NCI-H1105 treated with DMSO at 0.1 percent for 48 hours (cell line): ENCODE measurements at places on chromosomes 13 and 19.

- no peak for DNase-seq
Measured at GRCh38 chr13:73057284-73058063, 1.3 kb upstream of the KLF5 start.

DNA sequence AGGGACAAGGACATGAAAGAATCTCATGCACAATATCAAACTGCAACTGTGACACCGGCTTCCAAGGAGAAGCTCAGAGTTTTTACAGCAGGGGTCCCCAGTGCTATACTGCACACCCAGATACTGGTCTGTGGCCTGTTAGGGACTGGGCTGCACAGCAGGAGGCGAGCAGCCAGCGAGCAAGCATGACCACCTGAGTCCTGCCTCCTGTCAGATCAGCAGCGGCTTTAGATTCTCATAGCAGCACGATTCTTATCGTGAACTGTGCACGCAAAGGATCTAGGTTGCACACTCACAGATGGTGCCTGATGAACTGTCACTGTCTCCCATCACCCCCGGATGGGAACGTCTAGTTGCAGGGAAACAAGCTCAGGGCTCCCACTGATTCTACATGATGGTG is 13.1 kb upstream of the CD22 start:
- no peak for DNase-seq

DNA sequence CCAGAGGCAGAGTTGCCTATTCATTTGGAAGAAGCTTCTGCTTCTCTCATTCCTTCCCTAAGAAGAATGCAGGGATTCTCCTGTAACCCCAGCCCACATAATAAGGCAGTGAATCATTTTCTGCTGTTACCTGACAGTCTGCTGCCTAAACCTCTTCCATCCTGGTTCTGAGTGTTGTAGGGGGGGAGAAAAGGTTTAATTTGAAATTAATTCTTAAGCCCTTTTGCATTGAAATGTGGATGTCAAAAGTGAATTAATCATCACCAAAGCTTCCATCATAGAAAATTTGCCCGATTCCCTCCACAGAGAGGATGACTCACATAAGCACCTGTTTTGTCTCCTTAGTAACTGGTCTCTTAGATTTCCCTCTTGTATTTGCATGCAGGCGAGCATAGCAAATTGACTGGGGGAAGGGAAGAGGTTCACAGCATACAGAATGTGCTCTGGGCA is 146.7 kb upstream of the FNDC3A start:
- DNase-seq, result peak; percentile 65

- DNase-seq, result no peak
Measured at GRCh38 chr19:45469945-45470761, 2.4 kb downstream of the FOSB start.

- no peak for DNase-seq
Measured at GRCh38 chr13:97627566-97627965, 193.6 kb downstream of the RAP2A start.

DNA sequence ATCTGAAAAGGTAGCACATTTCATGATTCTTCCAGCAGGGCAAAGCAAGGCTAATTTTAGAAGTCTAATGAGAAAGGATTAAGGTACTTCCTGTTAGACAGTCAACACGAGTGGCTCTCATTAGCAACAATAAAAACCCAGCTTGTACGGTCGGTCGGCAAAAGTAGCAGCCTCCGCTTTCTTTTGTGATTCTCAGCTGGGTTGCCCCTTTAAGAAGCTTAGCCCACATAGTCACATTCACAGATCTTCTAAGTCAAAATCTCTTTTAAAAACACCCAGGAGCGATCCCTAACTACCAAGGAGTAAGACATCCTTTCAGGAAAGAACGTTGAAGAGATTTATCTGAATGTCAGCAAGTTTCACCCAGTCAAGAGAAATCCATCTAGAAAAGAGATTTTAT is 684.8 kb downstream of the DIAPH3 start:
- no peak for DNase-seq

DNA sequence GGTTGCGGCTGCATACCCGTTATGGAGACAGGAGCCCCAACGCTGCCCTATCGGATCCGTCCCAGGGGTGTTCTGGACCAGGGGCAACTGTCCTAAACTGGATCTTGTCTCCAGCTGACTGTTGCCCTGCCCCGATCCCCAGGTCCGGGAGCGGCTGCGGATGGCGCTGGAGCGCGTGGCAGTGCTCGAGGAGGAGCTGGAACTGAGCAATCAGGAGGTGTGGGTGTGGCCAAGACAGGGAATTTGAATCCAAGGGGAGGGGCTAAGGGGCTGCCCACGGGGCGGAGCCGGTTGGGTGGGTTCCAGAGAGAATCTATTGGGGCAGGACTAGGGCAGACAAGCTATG is 9.9 kb downstream of the PPFIA3 start:
- no peak for DNase-seq

- no peak for DNase-seq
Measured at GRCh38 chr19:5137571-5138124, 168.7 kb downstream of the KDM4B start.

DNA sequence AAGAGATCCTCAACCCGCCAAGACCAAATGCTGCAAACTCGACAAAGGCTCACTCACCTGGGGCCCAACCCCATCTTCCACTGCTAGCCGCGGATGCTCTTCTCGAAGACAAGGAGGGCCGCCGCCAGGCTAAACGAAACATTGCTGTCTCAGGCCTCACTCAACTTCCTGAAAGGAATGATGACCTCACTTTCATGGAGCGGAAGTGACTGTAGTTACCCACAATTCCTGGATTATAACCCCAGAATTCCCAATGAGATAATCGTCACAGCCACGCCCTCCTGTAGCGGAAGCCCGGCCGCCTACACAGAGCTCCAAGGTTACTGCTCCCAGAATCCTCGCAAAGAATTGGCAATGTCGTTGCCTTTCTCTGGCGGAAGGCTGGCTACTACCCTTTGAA is 10.5 kb upstream of the ZNF112 start:
- no peak for DNase-seq

- no peak for DNase-seq
Measured at GRCh38 chr19:51319649-51320279, 8.3 kb downstream of the IGLON5 start.

DNA sequence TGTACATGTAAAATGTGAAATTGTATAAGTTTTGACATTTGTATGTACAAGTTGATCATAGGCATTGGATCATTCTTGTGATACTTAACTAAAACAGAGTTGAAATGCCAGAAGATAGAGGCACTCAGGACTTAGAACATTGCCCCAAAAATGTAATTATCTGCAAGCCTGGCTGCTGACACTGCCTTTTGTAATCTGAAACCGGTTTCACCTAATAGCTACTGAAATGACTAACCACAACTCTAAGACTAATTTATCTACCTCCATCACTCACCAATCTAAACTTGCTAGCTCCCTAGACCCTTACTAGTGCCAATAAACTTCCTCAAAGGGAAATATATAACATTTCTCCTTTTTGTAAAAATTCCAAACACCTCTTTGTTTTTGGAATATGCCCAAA is 2596.2 kb downstream of the PCDH9 start:
- DNase-seq, result peak; percentile 23

DNA sequence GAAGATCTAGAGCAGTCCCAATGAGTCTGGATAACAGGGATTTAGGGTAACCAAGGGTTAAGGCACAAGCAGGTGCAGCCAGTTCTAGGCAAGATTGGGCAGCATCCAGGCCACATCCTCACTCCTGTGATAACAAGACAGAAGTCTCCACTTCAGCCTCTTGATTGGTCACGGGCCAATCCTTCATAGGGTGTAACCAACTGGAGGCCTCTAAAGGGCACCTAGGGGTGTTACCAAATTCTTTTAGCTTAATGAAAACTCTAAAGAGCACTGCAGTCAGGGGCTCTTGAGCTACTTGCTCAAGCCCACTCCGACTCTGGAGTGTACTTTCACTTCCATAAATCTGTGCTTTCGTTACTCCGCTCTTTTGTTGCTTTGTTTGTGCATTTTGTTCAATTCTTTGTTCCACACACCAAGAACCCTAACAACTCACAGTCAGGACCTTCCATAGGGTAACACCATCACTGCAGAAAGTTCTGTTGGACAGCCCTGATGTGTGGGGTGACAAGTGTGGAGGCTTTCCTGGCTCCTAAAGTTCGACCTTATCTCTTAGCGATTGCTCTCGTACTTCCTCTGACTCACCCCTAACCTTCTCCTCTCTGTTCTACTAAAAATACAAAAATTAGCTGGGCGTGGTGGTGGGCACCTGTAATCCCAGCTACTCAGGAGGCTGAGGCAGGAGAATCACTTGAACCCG is 36.1 kb downstream of the ZSWIM9 start:
- DNase-seq, result peak; percentile 10

DNA sequence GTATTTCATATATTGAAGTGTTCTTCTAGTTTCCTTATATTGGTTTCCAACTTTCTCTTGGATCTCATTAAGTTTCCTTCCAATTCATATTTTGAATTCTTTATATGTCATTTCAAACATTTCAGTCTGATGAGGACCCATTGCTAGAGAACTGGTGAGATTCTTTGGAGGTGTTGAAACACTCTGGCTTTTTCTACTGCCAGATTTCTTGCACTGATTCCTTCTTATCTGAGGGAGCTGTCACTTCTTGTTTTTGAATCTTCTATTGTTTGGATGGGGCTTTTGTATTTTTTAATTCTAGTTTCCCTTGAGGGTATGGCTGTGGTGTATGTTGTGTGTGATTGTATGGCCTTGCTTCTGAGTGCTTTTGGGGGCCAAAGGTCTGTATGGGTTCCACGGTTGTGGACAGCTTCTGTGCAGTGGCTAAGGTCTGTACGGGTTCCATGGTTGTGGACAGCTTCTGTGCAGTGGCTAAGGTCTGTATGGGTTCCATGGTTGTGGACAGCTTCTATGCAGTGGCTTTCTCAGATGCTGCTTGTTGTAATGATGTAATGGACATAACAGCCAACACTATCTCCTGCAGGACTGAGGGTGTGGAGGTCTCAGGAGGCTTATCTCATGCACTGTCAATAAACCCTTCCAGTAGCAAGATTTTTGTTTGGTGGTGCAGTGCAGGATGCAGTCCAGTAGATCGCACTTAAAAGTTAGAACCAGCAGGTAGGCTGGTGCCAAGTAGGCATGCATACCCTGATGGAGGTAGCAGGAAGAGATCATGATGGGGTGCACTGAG is 36.8 kb downstream of the ACSBG2 start:
- DNase-seq, result no peak

GRCh38 chr13:91232716-91233115 is 114.8 kb upstream of the MIR17HG start:
- no peak for DNase-seq

GRCh38 chr19:50639121-50640112 is at the start of gene SYT3:
Gene SYT3, minus strand, starts transcription at chr19:50639881. Its CDS starts 2,470 bp downstream, at chr19:50637411.
- DNase-seq, result peak; percentile 42

DNA sequence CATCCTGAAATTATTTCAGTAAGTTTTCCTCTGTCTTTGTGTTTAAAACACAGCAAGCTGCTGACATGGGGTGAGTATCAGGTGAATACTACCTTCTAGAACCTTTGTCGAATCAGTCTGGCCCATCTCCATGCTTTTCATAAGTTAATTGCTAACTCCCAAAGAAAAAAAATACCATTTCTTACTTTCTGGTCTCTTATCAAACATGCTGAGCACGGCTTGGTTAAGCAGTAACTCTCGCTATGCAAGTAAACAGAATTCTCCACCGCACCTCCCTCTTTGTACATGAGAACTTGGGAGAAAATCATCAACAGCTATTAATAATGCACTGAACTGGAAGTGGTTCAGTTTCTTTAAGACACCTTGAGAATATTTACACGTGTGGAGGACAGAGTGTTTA is 88.6 kb downstream of the FGF9 start:
- no peak for DNase-seq

DNA sequence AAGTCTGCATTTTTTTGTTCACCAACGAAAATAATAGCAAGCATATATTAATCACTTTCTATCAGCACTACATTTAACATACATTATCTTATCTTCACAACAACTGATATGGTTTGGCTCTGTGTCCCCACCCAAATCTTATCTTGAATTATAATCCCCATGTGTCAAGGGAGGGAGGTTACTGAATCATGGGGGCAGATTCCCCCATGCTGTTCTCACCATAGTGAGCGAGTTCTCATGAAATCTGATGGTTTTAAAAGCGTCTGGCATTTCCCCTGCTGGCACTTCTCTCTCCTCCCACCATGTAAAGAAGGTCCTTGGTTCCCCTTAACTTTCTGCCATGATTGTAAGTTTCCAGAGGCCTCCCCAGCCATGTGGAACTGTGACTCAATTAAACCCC is 235.7 kb upstream of the RXFP2 start:
- no peak for DNase-seq

DNA sequence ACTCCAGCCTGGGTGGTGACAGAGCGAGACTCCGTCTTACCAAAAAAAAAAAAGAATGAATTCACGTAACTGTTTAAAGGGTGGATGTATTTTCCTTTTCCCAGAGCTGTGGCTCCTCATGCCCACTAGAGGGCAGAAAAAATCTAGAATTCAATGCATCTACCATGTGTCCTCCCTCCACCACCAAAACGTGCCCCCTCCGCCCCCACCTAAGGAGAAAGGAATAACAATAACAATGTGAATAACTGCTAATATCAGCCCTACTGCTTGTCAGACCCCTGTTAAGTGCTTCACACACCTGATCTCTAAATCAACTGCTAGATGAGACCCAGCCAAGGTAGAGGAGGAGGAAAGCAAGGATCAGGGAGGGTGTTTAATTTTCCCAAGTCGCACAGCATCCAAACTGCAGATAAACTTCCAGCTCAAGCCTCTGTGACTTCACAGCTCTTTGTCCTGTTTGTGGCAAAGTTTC is 20.2 kb upstream of the PNMA8B start:
- DNase-seq, result peak; percentile 32

DNA sequence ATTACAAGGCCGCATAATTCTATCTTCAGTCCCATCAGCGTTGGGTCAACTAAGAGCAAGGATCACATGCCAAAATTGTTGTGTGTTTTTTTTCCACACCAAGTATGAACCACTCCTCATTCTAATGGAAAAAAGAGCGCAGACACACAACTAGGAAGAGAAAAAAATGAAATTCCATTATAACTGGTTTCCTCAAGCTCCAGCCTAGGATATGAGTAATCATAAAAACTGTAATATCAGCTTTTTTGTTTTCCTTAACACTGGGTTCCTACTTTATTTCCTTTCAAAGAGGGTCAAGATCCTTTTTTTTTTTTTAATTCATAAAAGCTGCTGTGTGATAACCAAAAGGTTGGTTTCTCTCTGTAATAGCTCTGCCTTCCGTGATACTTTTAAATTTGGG is 19.4 kb downstream of the TSHZ3 start:
- no peak for DNase-seq

GRCh38 chr19:572743-573518 is 535 bp downstream of the BSG start:
- peak; percentile 27 for DNase-seq

DNA sequence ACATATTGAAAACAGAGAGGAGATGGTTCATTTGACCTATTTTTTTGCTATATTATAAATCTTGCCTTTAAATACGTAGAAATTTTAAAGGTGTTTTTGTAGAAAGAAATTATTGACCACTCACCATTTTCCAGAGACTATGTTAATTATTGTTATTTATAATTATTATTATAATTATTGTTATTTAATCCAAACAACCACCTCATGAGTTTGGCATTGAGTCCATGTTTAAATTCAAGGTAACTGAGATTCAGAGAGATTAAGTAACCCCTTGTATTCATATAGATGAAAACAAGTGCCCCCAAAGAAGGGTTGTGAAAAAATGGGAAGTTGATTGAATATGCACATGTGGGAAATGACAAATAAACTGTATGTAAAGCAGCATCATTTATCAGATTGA is 692.5 kb upstream of the MIR17HG start:
- no peak for DNase-seq
